ENCODE measurements at places on chromosomes 5 and 9. TPM values are rescaled to one million over a fixed set of nuclear protein-coding genes. Genes with fewer than 3 reads are reported as not detected.

Gene GHR
- total RNA-seq, result not detected

Gene SHISAL2B
- total RNA-seq, result not detected

Gene MRRF
- 49.3 TPM for total RNA-seq

Gene HRH2
- total RNA-seq, result not detected

Gene AGPAT2
- 160 TPM for total RNA-seq

Gene PCDHB14
- total RNA-seq, result 0.31 TPM

Gene ERAP2
- total RNA-seq, result 31.6 TPM
